ENCODE measurements at places on chromosomes 6 and 20. TPM values are rescaled to one million over a fixed set of nuclear protein-coding genes. Genes with fewer than 3 reads are reported as not detected.
A peak's percentile ranks its signal among the peaks of the same experiment; 100 is the strongest.

DNA sequence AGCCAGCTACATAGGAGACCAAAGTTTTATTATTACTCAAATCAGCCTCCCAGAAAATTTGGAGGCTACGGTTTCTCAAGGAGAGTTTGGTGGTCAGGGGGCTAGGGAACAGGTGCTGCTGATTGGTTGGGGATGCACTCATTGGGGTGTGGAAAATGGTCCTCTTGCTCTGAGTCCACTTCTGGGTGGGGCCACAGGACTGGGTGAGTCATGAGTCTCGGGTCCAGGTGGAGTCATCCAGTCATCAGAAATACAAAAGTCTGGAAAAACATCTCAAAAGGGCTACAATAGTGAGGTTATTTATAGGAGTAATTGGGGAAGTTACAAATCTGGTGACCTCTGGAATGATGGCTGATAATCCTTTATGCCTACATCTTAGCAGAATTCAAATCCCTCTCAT is 54.3 kb upstream of the SLC22A16 start:
- DNase-seq, result no peak

- DNase-seq, result no peak
These were observed 6.3 kb downstream of the OXT start for GRCh38 chr20:3077618-3078134.

Gene CRISP2
- not detected for total RNA-seq

- no peak for DNase-seq
These were observed 9.9 kb upstream of the ID4 start for GRCh38 chr6:19827247-19827646.

Gene SRSF12
- total RNA-seq, result 3.7 TPM

- no peak for DNase-seq
These were observed 27.7 kb upstream of the BCAS1 start for GRCh38 chr20:54098047-54098446.

DNA sequence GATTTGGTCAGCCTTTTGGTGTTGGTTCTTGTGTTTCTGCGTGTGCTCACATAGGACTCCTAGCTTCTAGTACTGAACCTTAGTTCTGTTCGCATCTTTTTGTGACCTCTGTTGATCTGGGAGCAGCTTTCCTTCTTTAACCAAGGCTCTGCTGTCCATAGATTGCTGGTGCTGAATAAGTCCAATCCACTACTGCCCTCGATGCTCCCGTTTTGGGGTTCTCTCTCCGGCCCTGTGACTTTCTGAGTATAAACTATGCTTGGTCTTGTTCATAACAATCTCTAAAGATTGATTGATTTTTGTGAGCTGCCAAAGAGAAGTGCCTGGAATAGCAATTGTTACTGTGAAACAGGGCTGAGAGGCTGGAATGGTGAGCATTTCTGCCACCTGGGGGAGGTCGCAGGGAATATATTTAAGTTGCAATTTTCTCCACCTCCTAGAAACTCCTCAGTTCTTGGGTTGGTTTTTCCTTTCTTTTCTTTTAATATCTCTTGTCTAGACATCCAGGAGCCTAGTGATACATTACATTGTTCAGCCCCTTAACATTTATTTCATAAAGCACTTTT is 422.9 kb upstream of the CHD6 start:
- no peak for DNase-seq

DNA sequence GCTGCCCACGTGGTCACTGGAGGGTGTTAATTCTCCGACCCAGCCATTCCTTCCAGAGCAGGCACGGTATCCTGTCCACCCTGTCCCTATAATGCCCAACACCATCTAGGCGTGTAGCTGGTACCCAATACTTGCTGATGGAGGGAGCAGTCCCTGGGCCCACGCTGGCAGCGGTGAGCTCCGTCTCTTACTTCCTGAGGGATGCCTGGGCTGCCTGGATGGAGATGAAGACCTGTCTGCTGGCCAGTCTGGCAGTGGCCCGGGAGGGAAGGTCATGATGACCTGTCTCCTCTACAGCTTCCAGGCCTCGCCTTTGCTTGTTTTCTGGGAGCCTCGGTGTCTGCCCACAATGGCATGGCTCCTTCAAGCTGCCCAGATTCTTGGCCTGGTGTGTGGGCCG is 297.9 kb upstream of the SUPT3H start:
- peak; percentile 80 for DNase-seq

GRCh38 chr6:12064131-12064530 is 52.0 kb downstream of the HIVEP1 start:
- no peak for DNase-seq

Gene BANF2
- not detected for total RNA-seq

Gene HUS1B
- total RNA-seq, result 1.8 TPM

DNA sequence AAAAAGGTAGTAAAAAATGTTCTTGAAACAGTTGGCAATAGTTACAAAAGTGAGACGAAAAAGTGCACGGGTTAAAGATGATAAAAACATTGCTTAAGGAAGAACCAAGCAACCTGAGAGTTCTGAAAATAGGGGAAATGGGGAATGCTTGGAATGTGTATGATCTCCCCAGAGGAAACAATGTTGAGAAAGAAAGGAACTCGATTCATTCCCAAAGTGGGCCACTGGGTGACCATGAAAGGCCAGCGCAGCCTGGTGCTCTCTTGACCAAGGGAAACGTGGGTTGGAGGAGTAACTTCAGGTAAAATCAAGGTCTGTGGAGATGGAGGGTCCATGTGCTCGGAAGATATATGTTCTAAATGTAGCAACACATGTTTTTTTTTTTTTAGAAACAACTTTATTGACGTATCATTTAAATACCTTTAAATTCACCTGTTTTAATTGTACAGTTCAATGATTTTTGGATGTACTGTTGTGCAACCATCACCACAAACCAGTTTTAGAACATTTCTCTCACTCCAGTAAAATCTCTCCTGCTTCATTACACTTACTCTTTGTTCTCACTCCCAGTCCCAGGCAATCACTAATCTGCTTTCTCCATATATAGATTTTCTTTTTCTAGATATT is 34.5 kb upstream of the CEP85L start:
- DNase-seq, result no peak

Data from osteocyte (in vitro differentiated cells).